Stimulated activated CD4-positive, alpha-beta T cell treated with anti-CD3 and anti-CD28 coated beads, Interleukin-1b, Interleukin-23, amount 100 ng/mL, for 1 hour (primary cell): ENCODE measurements at places on chromosomes 4 and X.

GRCh38 chr4:127120441-127121090 lies 512.2 kb upstream of the INTU start:
- DNase-seq, result no peak

DNA sequence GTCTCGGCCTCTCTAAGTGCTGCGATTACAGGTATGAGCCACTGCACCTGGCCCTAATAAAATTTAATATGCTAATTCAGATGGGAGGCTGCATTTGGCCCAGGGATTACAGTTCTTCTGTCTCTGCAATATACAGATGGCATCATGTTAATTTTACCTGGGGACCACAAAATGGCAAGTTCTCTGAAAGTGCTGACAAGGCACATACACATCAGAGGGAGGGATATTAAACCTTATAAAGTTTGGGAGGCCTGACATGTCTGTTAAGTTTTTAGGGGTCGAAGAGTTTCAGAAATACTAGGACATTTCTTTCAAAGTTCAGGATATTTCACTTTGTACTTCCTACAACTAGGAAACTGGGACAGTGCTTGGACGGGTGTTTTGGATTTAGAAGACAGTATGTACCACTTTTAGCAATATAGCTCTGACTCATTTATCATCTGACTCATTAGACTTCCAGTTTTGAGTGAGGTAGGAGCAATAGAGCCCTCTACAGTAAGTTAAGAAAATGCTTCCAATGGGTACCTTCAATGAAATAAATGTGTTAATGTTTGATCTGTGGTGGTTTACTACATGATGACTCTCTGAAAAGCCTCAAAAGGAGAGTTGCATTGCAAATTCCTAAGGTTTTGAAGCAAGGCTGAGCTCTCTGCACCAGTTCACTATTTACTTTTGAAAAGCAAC lies 981.0 kb upstream of the HS3ST1 start:
- DNase-seq, result no peak

- no peak for DNase-seq
These were observed 48.0 kb upstream of the STARD8 start for GRCh38 chrX:68599256-68600152.

DNA sequence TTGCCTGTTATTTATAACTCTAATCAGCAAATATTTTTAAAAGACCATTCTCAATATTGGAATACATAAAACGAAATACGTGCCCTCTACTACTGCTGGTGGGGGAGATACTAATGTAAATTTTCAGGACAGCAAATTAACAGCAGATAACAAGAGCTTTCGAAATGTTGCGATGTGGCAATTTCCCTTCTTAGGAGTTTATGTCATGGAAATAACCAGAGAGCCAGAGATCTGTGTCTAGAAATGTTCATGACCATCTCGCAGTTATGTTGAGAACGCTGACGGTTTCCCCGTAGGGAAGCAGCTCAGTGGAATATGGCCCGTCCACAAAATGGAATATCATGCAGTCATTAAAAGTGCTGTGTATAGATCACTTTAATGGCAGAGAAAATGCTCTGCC lies 238.4 kb upstream of the PSAPL1 start:
- no peak for DNase-seq

- no peak for DNase-seq
These were observed 8.4 kb upstream of the MTNR1A start for GRCh38 chr4:186563761-186564160.

- no peak for DNase-seq
These were observed 429.6 kb downstream of the RAB28 start for GRCh38 chr4:13054420-13054970.

DNA sequence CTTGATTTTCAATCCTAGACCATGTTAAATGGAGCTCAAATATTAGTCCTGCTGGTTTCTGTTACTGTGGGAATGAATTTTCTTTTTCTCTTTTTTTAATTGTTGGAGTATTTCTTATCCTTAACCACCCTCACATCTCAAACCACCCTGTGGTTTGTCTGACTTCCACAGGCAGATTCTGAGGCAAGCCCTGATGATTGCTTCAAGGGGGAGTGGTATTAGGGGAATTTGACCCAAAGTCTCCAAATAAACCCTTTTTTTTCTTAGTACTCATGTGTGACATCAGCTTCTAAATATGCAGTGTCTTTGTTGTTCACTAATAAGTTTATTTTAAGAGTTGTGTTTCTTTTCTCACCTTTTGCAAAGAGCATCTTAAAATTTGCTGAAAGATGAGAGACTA lies 810.3 kb downstream of the IL1RAPL1 start:
- no peak for DNase-seq

DNA sequence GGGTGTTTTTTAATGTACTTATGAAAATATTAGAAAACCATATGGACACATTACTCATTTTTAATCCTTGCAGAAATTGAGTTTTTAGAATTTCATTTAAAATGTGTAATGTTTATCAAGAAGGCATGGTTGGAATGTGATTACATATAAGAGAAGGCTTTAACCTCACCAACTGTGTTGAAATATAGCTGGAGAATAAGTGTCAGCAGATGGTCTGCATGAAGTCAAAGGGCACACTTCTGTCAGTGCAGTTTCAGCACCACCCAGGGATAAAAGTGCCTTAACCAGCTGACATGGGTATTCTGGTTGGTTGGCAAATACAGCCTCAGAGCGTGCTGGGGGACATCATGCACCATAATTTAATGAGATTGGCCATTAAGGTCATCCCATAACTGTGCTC lies 21.2 kb upstream of the ANTXR2 start:
- DNase-seq, result no peak

- DNase-seq, result no peak
These were observed 17.8 kb downstream of the ARHGEF6 start for GRCh38 chrX:136762820-136763452.

- no peak for DNase-seq
These were observed 123.4 kb upstream of the GUCY1A1 start for GRCh38 chr4:155543126-155543765.

GRCh38 chrX:153903991-153904957 lies at the start of gene AVPR2:
TSS of gene AVPR2 (plus strand) at chrX:153904673. CDS start at chrX:153905146, 473 bp downstream.
- DNase-seq, result no peak

- DNase-seq, result no peak
These were observed 86.9 kb upstream of the KIT start for GRCh38 chr4:54570822-54571221.

DNA sequence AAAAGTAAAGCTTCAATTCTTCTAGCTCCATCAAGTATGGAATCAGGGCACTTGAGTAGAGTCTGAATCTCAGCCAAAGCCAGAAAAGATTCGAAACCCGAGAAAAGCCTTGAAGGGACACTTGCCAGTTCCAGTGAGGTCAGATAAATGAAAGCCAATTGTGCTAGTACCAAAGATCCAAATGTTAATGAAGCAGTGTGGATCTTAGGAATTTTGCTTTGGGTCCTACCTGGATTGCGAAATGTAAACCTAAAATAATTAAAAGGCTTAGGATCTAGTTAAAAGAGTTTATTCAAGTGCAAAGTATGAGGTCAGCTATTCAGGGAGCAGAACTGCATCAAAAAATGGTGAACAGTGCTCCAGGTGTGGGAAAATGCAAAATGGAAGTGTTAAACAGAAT lies 552.6 kb downstream of the NAP1L3 start:
- no peak for DNase-seq

DNA sequence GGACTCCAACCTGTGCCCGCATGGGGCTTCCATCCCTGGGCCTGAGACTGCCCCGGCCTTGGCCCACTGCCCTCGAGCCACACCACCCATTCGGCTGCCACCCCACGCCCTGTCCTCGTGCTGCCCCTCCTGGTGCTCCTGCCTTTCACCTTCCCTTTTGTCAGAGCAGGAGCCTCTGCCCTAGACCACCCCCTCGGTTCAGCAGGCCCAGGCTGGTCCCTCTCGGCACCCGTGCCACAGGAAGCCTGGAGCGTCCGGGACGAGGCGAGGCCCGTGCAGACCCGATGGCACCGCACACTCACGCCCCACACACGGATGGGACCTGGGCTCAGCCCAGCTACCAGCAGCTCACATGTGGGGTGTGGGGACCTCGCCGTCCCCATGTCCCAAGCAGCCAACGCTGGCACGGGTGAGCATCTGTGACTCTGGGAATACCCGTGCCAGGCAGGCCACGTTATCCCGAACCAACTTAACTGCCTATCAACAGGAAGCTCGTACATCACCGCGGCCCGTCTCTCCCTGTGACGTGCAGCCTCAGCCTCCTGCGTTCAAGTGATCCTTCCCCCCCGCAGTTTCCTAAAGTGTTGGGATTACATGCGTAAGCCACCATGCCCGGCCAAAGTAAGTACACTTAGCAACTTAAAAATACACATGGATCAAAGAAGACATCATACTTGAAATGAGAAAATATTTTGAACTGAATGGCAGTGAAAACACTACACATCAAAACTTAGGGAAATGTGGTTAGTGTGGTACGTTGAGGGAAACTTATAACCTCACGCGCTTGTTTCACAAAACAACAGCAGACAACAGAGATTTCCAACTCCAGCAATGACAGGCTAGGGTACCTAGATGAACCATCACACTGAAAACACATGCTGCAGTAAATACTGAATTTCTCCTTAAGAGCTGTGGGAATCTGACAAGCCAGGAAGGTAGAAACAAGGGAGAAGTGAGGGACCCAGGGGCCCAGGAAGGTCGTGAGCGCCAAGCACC lies 29.0 kb downstream of the LRPAP1 start:
- no peak for DNase-seq

DNA sequence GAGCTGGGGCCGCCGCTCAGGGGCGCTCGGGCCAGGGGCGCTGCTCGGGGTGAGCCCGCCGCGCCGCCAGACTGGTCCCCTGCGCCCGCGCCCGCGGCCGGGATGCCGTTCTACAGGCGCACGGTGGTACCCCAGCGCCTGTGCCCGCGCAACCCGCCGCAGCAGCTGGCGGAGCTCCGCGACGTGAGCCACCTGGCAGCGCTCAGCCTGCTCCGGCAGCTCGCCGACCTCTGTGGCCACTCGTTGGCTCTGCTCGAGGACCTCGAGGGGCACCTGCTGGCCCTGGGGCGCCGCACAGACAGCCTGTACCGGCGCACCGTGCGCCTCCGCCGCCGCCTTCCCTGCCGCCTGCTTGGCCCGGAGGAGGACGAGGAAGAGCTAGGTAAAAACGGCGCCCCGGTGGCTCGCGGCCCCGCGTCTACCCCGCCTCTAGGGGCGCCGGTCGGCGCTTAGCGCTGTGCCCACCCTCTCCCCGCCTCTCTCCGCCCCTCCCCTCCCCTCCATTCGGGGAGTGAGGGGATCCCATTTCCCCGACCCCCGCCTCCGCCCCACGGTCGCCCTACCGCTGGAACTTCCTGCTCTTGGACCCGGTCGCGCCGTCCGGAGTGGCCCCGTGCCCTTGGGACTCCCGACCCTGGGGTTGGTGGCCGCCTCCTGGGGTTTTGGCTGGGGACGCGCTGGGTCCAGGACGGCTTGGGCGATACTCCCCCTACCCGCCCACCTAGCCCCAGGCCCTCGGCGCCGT lies 513 bp downstream of the NHSL2 start:
- no peak for DNase-seq

GRCh38 chrX:40011322-40012038 lies 86.3 kb downstream of the BCOR start:
- no peak for DNase-seq

- DNase-seq, result no peak
These were observed 18.6 kb downstream of the PSMD10 start for GRCh38 chrX:108072746-108073145.

DNA sequence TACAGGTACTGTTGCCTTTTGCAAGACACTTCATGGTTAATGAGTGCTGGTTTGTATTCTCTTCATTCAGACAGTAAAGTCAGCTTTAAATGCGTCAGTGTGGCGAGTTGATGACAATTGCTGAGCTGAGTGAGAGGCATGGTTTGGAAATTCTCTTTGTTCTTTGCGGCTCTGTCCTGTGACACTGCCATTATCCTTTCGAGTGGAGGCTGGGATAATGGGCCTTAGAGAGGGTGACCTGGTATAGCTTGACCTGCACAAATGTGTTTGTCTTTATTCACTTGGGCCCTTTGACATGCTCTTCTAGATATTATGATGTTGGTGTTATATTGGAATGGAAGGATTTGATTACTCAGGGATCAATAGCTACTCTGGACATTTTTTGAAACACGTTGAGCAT lies 208.5 kb upstream of the FAT1 start:
- no peak for DNase-seq

DNA sequence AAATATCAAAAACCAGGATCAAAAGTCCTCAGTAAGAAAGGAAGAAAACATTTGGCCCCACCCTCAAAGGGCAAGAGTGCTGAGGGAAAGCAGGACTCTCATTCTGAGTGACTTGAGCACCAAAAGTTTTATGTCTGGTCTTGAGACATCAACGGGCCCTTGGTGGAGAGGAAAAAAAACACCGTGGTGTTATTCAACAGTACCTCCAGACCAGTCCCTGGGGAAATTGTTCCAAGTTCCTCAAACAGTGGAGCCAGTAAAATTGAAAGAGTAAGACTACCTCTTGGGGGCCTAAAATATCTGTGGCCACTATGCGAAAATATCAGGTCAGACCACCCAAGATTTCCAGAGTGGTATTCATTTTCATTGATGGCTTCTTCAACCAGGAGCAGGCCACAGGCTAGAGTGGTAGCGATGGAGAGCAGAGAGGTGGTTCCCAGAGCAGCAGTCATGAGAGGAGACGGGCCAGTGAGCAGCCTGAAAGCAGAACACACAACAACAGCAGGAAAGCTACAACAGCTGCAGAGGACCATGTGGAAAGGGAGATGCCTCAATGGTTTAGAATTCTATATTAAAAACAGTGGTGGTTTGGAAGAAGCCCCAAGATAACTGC lies 63.7 kb upstream of the RPL34 start:
- no peak for DNase-seq

DNA sequence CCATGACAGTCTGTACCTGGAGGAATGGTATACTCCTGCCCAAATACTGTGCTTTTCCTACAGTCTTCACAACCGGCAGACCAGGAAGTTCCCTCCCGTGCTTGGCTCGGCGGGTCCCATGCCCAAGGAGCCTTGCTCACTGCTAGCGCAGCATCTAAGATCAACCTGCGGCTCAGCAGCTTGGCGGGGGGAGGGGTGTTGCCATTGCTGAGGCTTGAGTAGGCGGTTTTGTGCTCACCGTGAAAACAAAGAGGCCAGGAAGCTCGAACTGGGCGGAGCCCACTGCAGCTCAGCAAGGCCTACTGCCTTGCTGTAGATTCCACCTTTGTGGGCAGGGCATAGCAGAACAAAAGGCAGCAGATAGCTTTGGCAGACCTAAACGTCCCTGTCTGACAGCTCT lies 152.7 kb downstream of the TEX11 start:
- DNase-seq, result peak; percentile 22

- no peak for DNase-seq
These were observed 173.2 kb upstream of the TECRL start for GRCh38 chr4:64582492-64582891.

DNA sequence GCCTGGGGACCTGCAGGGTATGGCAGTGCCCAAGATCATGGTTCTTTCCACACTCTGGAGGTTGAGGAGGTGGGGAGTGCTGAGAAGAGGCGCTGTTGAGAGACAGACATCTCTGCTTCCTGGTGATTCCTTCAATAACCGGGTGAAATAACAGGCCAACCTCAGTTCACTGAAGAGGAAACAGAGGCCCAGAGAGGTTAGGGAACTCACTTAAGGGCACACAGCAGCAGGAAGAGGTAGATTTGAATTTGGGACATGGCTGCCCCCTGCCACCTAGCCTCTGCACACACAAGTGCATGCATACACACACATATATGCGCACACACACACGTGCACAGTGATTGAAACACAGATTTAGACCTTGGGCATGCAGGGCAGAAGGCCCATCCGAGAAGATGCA lies 24.9 kb upstream of the HMX1 start:
- DNase-seq, result no peak
